ENCODE measurements at places on chromosomes 11 and 22.

DNA sequence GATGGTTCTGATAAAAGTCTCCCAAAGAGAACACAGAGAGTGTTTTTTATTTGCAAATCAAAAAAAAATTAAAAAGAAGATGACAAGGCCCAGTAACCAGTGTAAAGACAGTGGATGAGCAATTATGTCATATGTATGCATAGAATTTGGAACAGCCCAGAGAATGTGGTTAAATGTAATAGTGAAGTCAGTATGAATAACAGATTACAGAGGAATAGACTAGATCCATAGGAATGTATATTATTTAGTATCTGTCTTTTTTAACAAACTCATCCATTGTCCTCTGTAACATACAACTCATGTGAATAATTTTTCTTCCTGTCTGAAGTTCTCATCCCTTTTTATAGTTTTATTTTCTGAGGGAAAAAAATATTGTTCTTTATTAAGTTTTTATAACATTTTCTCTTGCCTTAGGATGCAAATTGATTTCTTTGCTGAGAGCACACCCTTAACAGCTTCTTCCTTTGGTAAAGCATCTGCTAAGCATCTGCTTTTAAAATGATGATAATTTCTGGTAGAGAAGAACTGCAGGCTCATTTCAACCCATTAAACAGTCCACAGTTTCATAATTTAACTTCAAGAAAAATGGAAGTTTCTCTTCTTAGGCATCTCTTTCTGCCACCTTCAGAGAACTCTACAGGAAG, 266.5 kb upstream of the MTNR1B start:
- no peak for DNase-seq

- DNase-seq, result no peak
Measured at GRCh38 chr11:11555208-11555607, 66.6 kb downstream of the GALNT18 start.

DNA sequence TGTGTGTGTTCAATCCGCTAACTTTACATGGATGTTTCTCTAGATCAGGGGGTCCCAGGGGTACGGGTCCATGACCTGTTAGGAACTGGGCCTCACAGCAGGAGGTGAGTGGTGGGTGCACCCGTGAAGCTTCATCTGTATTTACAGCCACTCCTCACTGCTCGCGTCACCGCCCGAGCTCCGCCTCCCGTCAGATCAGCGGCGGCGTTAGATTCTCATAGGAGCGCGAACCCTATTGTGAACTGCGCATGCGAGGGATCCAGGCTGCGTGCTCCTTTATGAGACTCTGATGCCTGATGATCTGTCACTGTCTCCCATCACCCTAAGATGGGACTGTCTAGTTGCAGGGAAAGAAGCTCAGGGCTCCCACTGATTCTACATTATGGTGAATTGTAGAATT, 31.9 kb downstream of the MRGPRD start:
- no peak for DNase-seq

GRCh38 chr11:2655834-2656622, 43.8 kb downstream of the KCNQ1OT1 start:
- no peak for DNase-seq

DNA sequence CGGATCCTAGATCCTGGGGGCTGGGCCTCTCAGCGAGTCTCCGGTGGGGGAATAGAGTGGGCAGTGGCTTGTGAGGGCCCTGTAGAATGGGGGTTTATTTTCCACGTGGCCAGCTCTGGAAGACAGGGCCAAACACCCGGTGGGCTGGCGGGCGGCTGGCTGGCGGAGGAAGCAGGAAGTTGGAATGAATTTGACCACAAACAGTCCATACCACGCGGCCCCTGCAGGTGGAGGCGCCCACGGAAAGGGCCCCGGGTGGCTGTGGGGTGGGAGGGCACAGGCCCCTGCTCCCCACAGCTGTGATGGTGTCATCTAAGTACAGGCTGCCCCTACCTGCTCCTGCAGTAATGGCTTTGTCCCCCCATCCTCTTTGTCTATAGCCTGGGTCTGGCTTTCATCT, 15.1 kb downstream of the MCAT start:
- DNase-seq, result no peak

GRCh38 chr11:86162239-86162638, 82.3 kb upstream of the EED start:
- DNase-seq, result no peak

- DNase-seq, result no peak
Measured at GRCh38 chr11:120280600-120281051, 40.7 kb downstream of the POU2F3 start.

DNA sequence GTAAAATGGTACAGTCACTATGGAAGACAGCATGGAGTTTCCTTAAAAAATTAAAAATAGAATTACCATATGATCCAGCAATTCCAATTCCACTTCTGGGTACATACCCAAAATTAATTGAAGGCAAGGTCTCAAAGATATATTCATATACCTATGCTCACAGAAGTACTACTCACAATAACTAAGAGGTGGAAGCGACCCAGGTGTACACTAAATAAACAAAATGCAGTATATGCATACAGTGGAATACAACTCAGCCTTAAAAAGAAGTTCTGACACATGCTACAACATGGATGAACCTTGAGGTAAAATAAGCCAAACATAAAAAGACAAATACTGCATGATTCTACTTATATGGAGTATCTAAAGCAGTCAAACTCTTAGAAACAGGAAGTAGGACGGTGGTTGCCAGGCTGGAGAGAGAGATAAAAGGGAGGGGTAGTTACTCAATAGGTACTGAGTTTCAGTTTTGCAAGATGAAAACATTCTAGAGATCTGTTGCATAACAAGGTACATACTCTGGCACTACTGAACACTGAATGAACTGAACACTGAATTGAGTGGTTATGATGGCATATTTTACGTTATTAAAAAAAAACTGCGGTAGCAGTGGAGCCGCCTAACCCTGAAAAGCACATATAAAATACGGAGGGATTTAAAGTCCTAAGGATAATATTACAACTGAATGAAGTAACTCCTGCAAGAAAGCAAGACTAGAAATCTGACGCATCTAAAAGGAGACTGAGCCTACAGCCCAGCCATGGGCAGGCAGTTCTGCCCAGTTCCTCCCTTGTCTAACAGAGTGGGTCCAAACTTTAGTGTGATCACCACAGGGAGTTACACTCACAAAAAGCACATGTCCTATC, 12.8 kb downstream of the DGCR2 start:
- DNase-seq, result peak; percentile 55

- DNase-seq, result no peak
Measured at GRCh38 chr11:30652801-30653200, 66.6 kb upstream of the MPPED2 start.

DNA sequence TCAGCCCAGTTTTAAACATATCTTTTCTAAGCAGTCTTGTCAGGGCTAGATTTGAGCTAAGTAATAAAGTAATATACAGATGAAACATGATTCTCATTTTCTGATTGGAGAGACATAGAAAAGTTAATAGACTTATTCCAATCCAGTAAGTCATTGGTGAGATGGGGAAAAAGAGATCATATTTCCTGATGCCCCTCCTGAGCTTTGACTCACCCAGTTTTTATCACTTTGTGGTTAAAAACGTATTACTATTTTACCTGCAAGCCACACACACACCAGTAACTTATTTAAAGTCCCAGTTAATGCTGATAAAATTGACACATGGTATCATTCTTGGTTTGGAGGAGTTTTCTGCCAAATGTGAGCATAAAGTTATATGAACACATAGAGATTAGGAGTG, 306.8 kb downstream of the CADM1 start:
- no peak for DNase-seq

GRCh38 chr11:105332171-105332570, 192.6 kb upstream of the CARD18 start:
- DNase-seq, result no peak

- no peak for DNase-seq
Measured at GRCh38 chr11:112166562-112166961, 610 bp upstream of the TEX12 start.

GRCh38 chr11:110507328-110507727, 77.6 kb downstream of the FDX1 start:
- no peak for DNase-seq

- DNase-seq, result no peak
Measured at GRCh38 chr11:95154514-95154913, 64.9 kb downstream of the ENDOD1 start.

DNA sequence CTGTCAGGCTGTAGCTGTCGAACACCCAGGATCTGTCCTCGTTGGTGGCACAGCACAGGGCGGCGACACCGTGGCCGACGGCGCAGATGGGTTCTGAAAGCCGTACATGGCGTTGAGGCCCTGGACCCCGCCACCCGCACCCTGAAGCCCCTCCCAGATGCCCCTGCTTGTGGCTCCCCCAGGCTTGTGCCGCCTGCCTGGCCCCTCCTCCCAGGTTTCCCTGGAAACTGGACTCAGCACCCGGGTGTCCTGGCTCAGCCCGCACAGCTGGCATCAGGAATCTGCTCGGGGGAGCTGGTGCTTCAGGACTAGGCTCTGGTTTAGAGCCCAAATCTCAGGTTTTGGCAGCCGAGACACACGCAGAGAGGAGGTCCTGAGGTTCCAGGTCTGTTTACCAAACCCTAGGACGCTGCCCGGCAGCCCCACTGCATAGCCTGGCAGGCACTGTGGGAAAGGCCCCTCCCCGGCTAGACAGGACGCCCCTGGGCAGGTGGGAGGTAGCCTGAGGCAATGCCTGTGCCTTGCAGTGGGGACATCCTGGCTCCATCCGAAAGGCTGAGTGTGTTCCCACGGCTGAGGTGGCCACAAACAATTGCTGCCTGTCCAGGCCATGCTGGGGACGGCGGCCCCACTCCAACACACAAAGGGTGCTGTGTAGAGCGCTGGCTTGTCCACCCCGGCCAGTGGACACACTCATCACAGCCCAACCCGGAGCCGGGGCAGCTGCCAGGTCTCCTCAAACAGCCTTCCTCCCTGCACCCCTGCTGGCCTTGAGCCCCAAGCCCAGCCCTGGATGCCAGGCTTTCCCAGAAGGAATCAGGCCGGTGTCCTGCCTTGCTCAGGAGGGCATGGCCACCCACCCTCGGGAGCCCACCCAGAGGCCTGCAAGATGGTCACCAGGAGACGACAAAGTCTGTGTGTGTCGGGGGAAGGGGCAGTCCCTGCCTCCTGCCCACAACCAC, 4.6 kb downstream of the GATD1 start:
- no peak for DNase-seq

GRCh38 chr11:36333468-36333867, 37.4 kb downstream of the PRR5L start:
- no peak for DNase-seq
